ENCODE measurements at places on chromosomes 3 and 15.

DNA sequence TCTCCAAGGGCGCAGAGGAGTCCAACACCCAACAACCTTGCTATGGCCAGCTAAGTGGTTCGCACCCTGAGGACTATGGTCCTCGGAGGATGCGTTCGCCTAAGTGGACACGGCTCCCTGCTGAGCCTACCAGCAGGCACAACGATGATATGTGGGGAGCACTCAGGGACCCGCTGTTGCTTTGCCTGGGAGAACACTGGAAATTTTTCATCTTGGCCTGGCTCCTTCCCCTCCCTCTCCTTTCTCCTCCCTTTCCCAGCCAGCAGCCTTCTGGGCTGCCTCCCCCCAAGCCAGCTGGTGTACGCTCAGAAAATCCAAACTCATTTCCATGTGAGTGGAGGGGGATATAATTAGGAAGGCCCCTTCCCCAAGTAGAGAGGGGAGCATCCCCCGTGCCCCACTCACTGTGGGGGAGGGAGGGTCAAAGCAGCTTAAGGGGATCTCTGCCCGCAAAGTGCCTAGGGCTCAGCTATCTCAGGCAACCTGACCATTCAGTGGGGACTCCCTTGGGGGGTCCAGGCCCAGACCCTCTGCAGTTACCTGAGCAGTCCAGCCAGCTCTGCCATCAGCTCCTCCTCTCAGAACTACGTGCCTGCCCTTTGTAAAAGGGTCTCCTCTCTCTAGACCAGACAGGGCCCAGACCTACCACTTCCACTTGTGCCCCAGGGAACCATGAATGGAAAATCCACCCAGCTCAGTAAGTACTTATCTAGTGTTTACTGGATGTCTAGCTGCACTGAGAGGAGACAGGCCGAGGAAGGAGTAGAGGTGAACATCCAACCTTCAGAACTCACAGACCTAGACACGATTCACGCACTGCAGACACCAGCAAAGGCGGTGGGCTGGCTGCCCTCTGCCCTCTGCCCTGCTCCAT is 742 bp upstream of the SEMA7A start:
- DNase-seq: no peak

DNA sequence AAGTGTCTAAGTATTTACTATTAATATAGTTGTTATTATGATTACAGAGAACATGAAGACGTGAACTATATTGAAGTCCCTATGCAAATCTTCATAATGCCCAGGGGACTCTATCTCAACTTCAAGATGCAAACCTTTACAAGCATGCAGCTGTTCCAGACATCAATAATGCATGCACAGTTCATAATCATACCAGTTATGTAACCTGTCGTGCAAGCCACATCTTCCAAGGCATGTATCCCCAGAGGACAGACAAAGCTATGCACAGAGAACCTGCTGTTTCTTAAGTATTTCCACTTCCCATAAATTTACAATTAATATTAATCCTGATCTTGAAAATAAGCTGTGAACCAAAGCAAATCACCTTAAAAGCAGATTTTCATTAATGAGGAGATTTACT is 534.1 kb downstream of the TUSC7 start:
- DNase-seq: no peak

DNA sequence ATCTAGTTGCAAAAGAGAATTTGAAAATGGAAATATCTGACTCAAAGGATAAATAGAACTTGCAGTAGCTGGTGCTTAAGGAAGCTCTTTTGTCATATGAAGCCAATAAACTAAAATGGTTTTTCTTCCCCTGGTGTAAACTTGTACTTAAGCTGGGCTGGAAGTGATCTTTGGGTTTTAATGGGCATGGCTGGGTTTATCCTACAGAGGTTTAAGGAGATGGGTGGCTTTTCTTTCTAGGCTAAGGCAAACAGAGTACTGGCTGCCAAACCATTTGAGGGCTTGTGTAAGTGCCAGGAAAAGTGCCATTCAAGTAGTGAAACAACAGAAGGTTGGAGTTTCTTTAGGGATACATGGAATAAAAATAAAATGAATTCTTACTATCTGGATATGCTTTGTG is 12.1 kb upstream of the UTS2B start:
- no peak for DNase-seq

DNA sequence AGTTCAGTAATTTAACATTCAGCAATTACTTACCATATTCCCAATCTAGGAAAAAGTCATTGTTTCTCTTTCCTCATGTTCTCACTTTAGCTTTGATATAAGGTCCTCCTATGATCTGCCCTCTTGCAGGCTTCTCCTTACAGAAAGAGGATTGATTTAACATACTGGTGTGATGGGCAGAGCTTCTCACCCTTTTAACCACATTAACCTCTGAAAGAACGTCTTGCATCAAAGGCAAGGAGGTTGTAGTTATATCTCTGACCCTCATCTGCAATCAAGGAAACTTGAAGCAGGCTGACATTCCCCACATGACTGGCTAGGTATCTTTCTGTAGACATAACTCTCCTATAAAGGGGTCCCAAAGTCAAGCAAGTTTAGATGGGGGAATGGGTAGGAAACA is 39.5 kb downstream of the BTLA start:
- no peak for DNase-seq

GRCh38 chr15:40493089-40493840 is 22.5 kb downstream of the CHST14 start:
- no peak for DNase-seq

DNA sequence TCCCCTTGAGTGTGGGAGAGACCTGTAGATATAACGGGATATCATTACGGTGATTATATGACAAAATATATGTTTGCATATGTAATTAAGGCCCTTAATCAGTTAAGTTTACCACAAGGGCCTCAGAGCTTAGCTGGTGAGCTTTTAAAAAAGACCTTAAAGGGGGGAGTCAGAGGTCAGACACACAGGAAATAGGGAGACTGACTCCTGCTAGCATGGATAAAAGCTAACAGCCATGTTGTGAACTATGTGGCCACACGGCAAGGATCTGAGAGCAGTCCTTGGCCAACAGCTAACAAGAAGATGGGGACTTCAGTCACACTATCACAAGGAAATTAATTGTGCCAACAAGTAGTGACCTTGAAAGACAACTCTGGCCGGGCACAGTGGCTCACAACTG is 3.1 kb downstream of the STAG1 start:
- no peak for DNase-seq

DNA sequence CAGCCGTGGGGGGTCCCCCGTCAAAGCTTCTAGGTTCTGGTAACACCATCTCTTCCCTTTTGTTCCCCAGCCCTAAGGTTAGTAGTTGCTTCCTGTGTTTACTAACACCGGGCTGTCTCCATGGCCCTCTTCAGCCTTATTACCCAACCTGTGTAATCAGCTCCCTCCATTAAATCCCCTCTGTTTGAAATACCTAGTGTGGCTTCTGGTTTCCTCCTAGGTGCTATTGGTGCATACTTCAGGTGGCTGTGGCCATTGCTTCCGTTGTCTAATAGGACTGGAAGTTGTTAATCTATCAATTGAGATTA is 35.3 kb downstream of the MOBP start:
- no peak for DNase-seq

GRCh38 chr3:45249391-45249790 is 23.3 kb upstream of the TMEM158 start:
- no peak for DNase-seq

- no peak for DNase-seq
Observed at GRCh38 chr15:84400017-84400740, 164.6 kb downstream of the GOLGA6L4 start.

- DNase-seq: no peak
Observed at GRCh38 chr3:171680726-171681411, 129.4 kb downstream of the PLD1 start.

DNA sequence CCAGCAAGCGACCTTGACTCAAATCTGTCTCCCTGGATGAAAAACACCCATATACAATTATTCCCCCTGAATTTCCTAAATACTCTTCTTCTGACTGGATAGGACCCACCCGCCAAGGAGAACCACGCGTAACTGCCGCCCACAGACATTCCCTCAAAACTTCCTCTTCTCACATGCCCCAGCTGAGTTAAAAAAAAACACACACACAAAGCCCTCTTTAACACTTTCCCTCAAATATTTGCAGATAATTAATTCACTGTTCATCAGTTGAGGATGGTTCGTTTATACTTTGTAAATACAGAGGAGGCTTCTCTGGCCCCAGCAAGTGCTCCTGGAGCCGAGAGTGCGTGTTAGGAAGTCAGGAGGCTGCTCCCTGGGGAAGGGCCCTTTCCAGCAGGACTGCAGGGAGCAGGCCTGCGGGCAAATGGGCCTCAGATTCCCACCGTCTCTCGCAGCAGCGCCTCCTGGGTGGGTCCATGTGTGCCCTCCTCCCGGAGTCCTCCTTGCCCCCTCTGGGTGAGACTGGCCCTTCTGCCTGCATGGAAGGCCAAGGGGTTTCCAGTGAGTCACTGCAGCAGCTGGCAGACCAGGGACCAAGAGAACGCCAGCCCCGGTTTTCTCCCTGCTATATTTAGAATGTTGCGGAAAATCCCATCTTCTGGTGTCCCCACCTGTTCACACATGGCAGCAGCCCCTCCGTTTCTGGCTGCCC is 46.8 kb downstream of the MGLL start:
- no peak for DNase-seq

GRCh38 chr15:38012894-38013293 is 78.5 kb downstream of the TMCO5A start:
- no peak for DNase-seq
